NB4 (cell line): ENCODE measurements at places on chromosomes 11 and 22.

GRCh38 chr11:70671083-70671482, 272.8 kb downstream of the CTTN start:
- DNase-seq = peak; percentile 25

DNA sequence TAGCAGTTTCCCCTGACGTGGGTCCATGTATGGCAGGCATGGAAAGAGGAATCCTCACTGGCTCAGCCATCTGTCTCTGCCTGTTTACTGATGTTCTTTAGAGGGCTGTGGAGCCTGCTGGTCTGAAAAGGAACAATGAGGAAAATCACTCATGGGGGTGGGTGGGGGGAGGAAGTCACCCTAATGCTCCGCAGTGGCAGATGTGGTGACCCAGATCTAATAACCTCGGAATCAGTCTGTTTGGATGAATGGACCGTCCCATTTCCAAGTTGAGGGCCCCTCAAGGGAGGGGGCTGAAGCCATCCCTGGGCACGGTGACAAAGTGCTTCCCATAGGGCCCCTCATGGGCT, 4.4 kb downstream of the BCR start:
- DNase-seq = no peak

DNA sequence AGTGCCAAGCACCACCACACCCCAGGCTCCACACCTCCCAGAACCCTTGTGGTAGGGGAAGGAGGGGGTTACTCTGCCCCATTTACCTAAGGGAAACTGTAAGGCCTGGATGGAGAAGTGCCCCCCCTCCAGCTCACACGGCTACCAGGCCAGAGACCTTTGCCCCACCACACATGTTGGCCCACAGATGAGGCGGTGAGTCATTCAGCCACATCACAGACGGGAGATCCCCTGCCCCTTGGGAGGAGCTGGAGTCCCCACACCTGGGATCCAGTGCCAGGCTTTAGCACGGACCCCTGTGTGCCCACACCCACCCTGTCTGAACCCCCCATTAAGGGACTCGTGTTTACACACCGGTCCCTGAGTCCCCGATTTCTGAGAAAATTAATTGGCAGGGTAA, 24.9 kb downstream of the CDKN1C start:
- DNase-seq = peak; percentile 56

GRCh38 chr11:66035653-66036333, 9.5 kb upstream of the CATSPER1 start:
- DNase-seq = no peak

DNA sequence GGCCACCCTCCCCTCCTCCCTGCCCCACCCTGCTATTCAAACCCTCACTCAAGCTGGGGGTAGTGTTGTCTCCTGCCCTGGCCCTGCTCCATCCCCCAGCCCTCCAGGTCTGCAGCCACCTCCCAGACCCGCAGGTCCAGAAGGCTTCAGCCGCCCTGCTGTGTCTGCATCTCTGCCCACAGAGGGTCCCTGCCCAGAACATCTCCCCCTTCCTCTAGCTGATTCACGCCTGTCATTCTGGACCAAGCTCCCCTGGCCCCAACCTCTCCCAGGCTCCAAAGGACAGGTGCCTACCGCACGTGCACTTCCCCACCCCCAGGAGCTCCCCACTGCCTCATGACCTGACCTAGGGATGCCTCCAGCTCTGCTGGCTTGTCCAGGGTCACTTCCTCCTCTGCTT, 16.0 kb upstream of the SHISAL1 start:
- no peak for DNase-seq

- no peak for DNase-seq
These were observed 20.8 kb downstream of the HSPA8 start for GRCh38 chr11:123041185-123041584.

DNA sequence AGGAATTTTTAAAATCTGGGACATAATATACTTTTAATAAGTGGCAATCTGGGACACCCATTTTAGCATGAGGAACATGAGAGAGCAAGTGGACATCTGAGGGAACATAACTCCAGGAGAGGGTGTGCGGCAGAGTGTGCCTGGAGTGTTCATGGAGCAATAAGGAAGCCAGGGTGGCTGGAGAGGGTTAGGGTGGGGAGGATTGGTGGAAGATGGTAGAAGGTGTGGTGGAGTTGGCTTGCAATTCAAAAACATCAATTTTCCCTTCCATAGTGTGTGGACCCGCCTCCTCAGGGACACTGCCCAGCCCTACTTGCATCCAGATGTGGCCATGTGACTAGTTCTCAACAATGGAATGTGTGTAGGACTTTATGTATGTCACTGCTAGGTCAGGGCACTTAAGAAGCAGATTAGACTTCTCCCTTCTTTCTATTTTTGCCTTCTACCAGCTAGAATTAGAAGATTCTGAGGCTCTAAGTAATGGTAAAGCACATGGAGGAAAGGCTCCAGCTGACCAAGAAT, 4.4 kb upstream of the DENND5A start:
- no peak for DNase-seq

DNA sequence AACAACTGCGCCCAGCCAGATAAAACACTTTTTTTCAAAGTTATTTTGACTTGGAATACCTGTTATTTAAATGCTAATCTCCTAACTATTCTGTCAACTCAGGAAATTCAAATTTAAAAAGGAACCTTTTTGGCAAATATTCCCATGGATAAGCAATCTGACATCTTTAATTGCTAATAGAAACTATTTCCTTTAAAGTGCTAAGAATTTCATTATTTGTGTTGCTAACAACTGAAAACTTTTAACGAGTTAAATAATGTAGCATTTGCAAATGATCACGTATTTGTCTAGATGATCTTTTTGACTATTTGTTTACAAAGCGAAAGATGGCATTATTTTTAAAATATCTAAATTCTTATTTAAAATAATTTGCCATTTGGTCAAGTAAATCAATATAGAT, 28.8 kb downstream of the CSTF3 start:
- DNase-seq = no peak

GRCh38 chr22:32858121-32858703, 56.7 kb downstream of the TIMP3 start:
- DNase-seq = no peak
